ENCODE measurements at places on chromosomes 16 and 17.

DNA sequence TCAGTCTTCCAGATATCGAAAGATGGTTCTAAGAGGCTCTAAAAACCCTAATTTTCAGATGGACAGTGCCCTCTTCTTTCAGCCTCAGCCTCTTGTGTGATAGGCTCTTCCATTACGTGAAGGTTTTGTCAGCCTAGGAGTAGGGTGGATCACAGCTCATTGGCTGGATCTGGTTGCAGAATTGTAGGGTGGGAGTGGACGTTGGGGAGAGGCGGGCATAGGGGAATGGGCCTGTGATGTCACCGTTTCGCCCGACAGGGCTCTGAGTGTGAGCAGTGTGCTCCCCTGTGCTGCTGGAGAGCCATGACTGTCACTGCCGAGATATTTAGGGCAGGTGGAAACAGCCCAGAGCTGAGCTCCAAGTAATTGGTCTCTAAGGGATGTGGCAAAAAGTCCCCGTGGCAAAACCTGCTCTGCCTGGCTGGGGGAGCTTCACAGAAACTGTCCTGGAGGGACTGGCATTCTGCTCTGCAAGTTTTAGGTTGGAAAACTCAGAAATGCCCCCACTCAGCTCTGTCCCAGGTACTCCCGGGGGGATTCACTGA is 6.2 kb upstream of the WFIKKN1 start:
- DNase-seq, result no peak

- DNase-seq, result no peak
Measured at GRCh38 chr17:74270333-74270732, 3.7 kb upstream of the DNAI2 start.

- DNase-seq, result no peak
Measured at GRCh38 chr17:77906377-77906871, 52.1 kb upstream of the TNRC6C start.

GRCh38 chr16:12732600-12732999 is 71.1 kb downstream of the CPPED1 start:
- no peak for DNase-seq

GRCh38 chr17:3773511-3773910 is 27.5 kb downstream of the ITGAE start:
- DNase-seq, result no peak

GRCh38 chr16:65061935-65062518 is 59.8 kb downstream of the CDH11 start:
- no peak for DNase-seq

GRCh38 chr17:29945281-29945680 is 3.8 kb downstream of the EFCAB5 start:
- no peak for DNase-seq

- no peak for DNase-seq
Measured at GRCh38 chr16:9817586-9817985, 364.6 kb downstream of the GRIN2A start.

GRCh38 chr16:88726408-88726749 is 20.1 kb downstream of the CTU2 start:
- no peak for DNase-seq

DNA sequence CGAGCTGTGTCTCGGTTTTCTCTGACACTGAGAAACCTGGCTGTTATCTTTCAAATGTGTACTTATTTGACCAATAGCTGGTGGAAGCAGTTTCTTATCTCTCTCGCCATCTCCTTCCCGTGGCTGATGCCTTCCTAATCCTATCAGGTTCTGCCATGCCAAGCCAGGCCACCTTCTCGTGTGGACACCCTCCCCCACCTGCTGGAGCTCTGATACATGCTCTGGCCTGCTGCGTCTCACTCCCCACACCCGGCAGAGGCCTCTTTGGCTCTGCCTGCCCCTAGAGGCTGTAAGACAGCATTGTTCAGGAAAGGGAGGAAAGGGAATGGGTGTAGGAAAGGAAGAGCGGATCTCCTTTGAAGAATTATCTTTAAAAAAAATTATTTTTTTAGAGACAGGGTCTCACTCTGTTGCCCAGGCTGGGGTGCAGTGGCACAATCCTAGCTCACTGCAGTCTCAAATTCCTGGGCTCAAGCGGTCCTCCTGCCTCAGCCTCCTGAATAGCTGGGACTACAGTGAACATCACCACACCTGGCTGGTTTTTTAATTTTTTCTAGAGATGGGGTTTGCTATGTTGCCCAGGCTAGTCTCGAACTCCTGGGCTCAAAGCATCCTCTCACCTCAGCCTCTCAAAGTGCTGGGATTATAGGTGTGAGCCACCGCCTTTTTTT is 7.5 kb upstream of the ARMC5 start:
- DNase-seq, result no peak

GRCh38 chr17:7095625-7096024 is 15.6 kb upstream of the CLEC10A start:
- DNase-seq, result no peak

- no peak for DNase-seq
Measured at GRCh38 chr17:71033336-71033735, 864.0 kb downstream of the KCNJ2 start.

DNA sequence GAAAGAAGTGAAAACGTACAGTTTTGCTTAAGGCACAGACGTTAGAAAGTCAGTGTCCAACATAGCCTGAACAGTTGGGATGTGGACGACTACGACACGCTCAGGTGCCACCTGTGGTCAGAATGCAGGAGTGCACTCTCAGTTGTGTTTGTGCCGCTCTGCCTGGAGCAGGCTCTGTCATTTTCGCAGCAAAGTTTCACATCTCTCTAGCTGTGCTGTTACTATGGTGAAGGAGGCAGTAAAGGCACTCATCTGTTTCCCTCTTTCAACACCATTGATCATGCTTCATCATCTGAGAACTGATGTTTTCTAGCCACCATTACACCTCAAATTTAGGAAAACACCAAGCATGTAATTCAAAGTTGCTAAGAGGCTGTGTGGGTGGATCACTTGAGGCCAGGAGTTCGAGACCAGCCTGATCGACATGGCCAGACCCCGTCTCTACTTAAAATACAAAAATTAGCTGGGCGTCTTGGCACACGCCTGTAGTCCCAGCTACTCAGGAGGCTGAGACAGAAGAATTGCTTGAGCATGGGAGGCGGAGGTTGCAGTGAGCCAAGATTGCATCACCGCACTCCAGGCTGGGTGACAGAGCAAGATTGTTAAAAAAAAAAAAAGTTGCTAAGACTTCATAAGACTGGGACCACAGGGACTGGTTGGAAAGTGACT is 44.9 kb upstream of the DNAJA2 start:
- DNase-seq, result peak; percentile 30

GRCh38 chr16:82995924-82996441 is 369.2 kb downstream of the CDH13 start:
- DNase-seq, result no peak

- DNase-seq, result no peak
Measured at GRCh38 chr17:3526971-3527370, 30.6 kb downstream of the TRPV3 start.

GRCh38 chr17:67046398-67046797 is 2.0 kb downstream of the CACNG1 start:
- no peak for DNase-seq

DNA sequence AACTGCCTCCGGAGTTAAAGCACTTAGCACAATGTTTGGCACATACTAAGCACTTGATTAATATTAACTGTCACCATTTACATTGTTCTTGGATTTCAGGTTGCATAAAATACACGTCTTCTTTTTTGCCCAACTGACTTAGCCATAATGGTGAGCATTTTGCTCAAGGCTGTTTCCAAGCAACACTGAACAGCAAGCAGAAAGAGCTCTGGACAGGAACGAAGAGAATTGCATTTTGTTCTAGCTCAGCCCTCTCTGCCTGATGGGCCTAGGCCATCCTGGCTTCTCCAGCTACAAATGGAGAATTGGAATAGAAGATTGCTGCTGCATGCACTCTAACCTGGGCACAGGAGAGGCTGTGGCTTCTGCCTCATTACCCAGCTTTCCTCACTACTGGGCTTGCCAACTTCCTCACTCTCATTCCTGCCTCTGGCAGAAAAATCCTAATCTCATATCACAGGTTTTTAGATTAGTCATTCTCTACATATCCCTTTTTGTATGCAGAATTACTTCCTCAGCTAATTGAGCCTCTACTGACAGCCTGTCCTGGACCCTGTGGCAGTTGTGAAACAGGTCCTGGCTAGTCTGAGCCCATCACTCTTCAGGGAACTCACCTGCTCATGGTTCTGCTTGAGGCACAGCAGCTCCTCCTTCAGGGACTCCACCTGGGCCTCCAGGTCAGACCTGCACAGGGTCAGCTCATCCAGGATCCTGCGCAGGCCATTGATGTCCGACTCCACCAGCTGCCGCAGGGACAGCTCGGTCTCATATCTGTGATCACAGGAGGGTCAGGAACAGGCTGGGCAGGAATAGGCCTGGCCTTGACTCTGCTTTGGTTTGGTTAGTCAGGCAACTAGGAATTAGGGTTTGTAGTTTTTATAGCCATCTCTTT is 2.5 kb downstream of the KRT33A start:
- no peak for DNase-seq

DNA sequence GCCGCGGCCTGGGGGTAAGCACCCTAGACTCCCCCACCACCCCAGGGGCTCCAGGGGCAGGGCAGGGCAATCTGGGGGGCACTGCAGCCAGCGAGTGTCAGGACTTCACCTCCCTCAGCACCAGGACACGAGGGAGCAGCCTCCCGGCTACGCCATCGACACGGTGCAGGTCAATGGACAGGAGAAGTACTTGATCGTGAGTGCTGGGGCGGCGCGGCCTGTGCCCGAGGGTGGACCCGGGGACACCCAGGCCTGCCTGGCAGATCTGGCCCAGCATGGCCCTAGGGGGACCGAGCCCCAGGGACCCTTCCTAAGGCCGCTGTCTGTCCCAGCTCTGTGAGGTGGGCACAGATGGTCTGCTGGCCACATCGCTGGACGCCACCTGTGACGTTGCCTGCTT is 3.1 kb upstream of the RHBDL1 start:
- no peak for DNase-seq

DNA sequence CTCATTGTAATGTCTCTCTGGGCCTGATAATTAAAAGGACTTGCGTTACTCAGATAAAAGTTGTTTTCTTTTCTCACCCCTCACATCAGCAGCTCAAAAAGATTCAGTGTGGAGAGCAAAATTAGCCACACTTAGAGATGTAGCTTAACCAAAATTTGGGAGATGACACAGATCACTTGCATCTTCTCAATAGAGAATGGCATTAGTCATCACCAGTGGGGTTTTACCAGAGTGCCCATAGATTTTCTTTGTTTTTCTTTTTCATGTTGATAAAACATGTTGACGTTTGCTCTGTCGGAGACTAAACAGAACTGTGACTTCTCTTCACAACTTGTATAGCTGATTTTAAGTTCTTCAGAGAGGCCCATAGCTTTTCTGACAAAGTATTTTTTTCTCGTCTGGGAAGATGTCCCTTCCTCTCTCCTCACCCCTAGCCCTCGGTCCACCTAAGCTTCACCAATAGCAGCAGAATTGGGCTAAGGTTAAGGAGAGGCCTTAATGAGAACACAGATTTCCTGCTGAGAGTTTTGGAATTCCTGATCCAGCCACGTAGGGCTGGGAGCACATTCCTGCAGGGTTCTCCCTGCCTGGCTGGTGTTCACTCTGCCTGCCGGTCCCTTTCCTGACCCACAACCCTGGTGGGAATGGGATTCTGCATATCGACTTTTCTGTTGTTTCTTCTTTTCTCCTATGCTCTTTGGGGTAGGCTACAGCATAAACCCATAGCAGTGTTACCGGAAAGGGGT is 92.6 kb downstream of the CACNG3 start:
- DNase-seq, result no peak

GRCh38 chr16:24847358-24847664 is 1.5 kb downstream of the SLC5A11 start:
- no peak for DNase-seq

DNA sequence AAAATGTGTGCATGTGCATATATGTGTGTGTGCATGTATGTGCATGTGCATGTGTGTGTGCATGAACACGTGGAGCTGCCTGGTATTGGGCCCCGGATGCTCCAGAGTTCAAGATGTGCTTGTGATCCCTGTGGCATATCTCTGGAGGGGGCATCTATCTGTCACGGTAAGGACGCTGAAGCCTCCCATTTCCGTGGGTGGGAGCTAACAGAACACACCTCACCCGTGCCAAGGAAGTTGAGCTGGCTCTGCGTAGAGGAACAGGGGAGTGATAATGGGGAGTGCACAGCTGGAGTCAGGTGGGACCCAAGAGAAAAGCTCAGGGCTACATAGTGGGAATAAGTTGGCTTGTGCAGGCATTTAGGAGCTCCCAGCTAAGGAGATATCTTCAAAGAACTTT is 12.7 kb downstream of the ELMO3 start:
- DNase-seq, result no peak

GRCh38 chr16:88816736-88817535 is 5.2 kb upstream of the APRT start:
- no peak for DNase-seq

DNA sequence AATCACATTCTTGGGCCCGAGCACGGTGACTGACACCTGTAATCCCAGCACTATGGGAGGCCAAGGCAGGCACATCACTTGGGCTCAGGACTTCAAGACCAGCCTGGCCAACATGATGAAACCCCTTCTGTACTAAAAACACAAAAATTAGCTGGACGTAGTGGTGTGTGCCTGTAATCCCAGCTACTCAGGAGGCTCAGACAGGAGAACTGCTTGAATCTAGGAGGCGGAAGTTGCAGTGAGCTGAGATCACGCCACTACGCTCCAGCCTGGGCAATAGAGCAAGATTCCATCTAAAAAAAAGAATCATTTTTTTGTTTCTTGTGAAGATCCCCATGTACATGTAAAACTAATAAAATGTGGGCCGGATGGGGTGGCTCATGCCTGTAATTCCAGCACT is 53.1 kb upstream of the ATF7IP2 start:
- DNase-seq, result no peak

- DNase-seq, result no peak
Measured at GRCh38 chr17:61411011-61411260, 11.3 kb downstream of the TBX2 start.

- DNase-seq, result no peak
Measured at GRCh38 chr16:31007684-31008083, 2.8 kb downstream of the STX1B start.

GRCh38 chr17:67411397-67411796 is 34.3 kb downstream of the PITPNC1 start:
- no peak for DNase-seq

- no peak for DNase-seq
Measured at GRCh38 chr17:27449541-27449940, 6.7 kb upstream of the KSR1 start.

DNA sequence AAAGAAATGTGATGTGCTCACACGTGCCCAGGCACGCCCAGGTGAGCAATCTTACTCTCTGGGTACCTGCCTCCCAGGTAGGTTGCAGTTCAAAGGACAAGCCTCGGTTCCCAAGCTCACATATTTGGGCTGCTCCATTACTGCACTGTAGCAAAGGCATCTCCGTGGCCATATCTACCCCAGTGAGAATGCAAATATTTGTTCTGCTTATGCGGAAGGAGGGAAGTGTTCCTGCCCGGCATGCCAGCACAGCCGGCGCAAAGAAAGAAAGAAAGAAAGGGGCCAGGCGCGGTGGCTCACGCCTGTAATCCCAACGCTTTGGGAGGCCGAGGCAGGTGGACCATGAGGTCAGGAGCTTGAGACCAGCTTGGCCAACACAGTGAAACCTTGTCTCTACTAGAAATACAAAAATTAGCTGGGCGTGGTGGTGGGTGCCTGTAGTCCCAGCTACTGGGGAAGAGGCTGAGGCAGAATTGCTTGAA is 30.7 kb downstream of the SLC43A2 start:
- no peak for DNase-seq

- no peak for DNase-seq
Measured at GRCh38 chr16:28319476-28320022, 27.2 kb downstream of the SBK1 start.
